ENCODE measurements at places on chromosomes 2 and 18. TPM values are rescaled to one million over a fixed set of nuclear protein-coding genes. Genes with fewer than 3 reads are reported as not detected.

Gene SERPINB4
- not detected for polyA plus RNA-seq

Gene RNU2-63P
- polyA plus RNA-seq = not detected

Gene RTN4
- 786 TPM for polyA plus RNA-seq

Gene PLB1
- 2.0 TPM for polyA plus RNA-seq

Gene CAPN13
- not detected for polyA plus RNA-seq

Gene PRKAG3
- polyA plus RNA-seq = 33.9 TPM

DNA sequence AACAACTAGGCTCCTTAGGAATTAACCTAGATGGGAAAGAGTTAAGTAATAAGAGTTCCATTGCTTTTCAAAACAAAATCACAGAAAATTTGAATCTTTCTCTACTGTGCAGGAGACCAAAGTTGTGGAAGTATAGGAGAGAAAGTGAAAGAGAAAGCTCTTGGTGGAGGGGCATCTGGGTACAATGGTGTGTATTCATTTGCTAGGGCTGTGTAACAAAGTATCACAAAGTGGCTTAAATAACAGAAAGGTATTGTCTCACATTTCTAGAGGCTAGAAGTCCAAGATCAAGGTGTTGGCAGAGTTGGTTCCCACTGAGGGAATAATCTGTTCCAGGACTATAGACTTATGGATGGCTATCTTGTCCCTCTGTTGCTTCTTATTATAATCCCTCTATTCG, 50.5 kb upstream of the GORASP2 start:
- no peak for DNase-seq

GRCh38 chr2:55213822-55214221, 18.3 kb downstream of the CLHC1 start:
- DNase-seq = no peak

DNA sequence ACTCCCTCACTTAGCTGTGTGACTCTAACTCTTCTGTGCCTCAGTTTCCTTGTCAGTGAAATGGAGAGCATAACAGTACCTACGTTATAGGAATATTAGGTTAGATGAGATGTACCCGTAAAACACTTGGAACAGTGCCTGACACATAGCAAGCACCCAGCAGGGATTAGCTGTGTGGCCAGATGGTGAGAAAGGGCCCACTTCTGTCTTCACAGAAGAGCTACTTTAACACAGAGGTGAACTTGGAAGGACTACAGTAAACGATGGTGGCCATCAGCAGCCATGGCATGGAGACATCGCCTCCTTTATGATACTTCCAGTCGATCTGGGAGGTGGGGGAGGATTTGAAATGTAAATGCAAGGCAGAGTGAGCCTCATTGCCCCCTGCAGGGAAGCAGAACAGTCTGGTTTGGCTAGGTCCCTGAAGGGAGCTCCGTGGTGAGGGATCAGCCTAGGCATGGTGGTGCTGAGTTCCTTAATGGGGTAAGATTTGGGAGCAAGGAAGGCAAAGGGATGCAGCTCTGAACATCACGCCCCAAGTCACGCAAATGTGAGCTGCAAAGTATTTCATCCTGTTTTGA, 101.7 kb upstream of the ALPP start:
- no peak for DNase-seq

DNA sequence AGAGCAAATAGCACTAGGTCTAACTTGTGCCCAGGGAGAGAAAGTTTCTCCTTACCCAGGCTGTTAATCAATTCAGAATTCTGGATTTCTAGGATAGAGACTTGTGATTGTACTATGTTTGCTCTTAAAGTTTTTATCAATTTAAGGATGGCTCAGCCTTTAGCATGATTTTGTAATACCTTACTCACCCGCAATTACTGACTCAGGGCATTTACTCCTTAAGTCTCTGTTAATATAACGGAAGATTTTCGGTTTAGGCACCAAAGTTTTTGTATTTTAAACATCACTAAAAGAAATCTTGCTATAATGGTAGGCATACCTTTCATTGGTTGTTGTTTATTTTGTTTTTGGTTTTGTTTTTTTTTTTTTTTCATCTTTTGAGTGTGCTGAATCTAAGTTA, 358.2 kb downstream of the RBM43 start:
- no peak for DNase-seq

- no peak for DNase-seq
Observed at GRCh38 chr2:61845320-61845719, 8.5 kb downstream of the FAM161A start.

- no peak for DNase-seq
Observed at GRCh38 chr2:46267616-46268015, 29.6 kb upstream of the EPAS1 start.

DNA sequence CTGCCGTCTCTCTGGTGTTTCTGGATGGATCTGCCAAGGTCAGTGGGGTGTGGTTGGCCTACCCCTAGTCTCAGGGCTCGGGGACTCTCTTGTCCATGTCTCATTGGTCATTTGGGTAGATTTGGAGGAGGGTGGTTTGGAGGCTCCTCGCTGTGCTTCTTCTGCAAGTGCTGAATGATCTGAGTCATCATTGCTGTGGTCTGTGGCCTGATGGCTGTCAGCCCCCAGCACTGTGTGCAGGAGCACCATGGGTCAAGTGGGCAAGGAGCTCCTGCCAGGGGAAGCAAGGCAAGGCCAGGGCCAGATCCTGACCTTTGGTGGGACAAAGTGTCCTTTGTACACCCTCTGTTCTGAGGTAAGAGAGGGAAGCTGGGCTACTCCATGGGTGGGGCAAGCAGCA, 221.8 kb downstream of the FHOD3 start:
- no peak for DNase-seq

DNA sequence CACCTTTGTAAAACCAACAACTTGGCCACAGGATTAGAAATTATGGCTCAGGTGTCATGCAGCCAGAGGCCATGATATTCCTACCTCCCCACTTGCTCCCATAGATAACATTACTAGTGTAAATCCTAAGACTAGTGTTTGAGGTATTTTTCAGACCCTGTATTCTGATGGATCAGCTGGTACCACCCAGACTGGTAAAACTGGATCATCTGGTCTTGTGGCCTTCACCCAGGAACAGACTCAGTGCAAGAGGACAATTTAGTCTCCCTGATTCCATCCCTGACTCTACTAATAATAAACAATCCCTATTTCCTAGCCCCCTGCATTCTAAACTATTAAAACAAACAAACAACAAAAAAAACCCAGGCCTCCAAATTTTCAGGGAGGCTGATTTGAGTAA, 121.0 kb downstream of the ALPK2 start:
- no peak for DNase-seq

GRCh38 chr2:174247474-174248186, 702 bp downstream of the OLA1 start:
- DNase-seq = no peak

DNA sequence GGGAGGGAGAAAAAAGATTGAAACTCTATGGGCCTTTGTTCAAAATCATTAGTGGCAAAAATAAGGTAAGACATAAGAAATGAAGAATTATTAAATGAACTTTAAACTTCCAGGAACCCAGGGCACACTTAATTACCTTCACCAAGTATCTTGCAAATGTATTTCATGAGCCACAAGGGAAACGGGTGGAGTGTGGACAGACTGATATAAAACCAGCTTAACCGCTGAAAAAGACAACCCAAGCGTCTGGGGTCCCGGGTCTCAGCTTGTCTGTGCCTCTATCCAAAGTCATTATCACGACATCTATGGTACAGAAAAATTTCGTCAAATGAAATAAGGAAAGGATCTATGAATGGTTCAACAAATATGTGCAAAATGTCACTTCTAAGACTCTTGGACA, 13.9 kb upstream of the MBOAT2 start:
- no peak for DNase-seq
